ENCODE measurements at places on chromosomes 5 and 9.

DNA sequence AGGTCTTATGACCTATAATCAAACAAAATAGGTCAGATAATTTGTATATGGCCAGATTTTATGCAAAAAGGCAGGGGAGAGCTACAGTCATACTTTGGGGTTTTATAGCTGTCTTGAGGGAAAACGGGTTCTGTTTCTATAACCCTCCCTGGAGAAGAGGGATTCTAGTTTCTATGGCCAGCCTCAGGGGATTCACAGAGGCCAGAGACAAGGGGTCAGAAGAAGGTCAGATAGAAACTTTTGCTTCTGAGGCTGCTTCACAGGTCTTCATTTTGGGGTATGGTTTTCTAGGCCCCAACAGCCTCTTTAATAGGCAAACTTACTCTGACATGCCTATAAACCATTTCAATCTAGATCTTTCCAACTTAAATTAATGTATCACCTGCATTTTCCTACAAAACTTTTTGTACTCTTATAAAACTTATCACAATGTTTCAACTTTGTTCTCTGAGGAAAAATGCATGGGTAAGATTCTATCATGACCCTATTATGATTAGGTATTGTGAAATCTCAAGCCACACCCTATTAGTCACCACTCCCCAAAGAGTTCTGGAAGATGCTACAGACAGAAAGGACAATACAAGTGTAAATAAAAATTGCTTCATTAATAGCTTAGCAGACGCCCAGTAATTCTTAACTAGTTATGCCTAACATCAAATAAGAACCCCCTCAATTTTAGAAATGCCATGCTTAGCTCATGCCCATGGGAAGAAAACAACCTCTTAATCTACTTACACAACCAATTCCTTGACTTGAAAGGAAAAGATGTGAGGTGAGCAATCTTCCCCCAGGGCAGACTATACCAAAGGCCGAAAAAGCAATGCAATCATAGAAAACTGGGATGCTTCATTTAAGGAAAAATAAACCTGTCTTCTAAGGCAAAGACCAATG, 396.6 kb downstream of the TLR4 start:
- DNase-seq, result no peak

DNA sequence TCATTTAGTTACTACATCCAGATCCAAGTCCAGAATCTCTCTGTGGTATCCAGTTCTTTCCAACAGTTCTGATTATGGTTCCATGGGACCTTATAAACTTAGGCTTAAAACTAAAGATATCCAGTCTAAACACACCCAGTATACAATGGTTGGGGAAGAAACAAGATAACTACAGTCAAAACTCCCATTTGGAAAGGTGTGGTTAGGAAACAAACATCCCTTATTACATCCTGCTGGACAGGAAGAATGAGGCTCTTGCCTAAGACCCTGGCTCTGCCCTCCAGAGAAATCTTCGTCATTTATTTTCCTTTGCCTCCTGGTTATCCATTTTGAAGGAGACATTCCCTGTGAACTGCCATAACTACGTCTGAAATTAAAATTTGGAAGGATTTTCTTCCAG, 64.6 kb upstream of the EPB41L4A start:
- DNase-seq, result no peak

DNA sequence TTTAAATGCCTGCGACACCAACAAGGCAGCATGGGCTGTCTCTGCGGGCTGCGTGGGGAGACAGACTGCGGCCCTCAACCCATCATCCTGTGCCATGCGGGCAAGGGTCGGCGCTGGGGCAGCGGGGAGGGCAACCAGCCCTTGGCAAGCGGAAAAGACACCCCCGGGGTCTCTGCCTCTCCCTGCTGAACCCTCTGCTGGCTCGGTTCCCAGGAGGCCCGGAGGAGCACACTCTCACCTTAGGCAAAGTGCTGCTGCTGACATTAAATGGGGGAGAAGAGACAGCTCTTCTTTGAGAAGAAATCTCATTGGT, 129.6 kb upstream of the PPP1R26 start:
- DNase-seq, result no peak

GRCh38 chr5:164898705-164899104, 1393.3 kb downstream of the MAT2B start:
- no peak for DNase-seq

DNA sequence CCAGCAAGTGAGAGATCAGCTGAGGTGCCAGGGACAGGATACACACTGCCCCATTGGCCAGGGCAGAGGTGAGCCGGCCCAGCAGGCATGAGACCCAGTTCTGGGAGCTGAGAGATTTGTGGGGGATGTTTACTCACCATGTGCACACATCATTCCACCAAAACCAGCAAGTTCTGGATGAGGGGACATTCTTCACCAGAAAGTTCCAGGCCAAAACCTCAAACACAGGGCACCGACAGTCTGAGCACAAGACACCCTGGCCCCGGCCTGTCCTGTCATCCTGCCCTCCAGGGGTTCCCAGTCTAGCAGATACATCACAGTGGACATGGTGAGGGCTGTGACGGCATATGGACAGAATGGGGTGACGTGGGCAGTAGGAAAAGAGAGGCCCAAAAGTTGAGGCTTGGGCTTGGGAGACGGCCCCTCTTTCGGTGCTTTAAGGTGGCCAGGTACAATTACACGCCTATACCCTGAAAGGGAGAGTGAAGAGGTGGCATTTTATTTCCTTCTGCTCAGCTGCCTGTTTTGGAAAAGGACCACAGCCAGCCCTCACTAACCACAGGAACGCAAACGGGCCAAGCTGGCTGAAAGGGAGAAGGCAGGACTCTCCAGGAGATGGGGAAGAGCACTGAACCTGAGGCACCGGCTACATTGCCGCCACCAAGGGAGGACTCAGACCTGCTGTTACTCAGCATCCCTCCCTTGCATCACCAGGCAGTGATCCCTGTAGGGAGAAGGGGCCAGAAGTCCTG, 64.0 kb downstream of the SHB start:
- DNase-seq, result no peak

All from stimulated activated CD8-positive, alpha-beta memory T cell treated with anti-CD3 and anti-CD28 coated beads, Interleukin-4, amount 100 ng/mL, for 4 hours (primary cell).